ENCODE measurements at places on chromosomes 5 and 9.
A peak's percentile ranks its signal among the peaks of the same experiment; 100 is the strongest.

DNA sequence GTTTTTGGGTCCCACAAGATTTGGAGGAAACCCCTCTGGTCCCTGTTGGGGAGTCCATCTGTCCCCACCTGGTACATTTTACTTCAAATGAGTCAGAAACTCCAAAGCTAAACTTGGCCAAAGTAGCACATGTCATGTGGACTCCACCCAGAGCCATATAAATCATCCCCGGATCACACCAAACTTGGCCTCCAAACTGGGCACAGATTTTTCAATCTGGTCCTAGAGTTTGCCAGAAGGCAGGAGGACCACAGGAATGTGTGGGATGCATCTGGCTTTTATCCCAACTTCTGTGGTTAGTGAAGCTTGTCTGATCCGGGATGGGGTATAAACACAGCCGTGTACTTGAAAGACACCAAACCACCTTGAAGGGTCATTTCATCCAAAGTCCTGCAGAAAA is 66.3 kb downstream of the MAT2B start:
- DNase-seq: no peak

DNA sequence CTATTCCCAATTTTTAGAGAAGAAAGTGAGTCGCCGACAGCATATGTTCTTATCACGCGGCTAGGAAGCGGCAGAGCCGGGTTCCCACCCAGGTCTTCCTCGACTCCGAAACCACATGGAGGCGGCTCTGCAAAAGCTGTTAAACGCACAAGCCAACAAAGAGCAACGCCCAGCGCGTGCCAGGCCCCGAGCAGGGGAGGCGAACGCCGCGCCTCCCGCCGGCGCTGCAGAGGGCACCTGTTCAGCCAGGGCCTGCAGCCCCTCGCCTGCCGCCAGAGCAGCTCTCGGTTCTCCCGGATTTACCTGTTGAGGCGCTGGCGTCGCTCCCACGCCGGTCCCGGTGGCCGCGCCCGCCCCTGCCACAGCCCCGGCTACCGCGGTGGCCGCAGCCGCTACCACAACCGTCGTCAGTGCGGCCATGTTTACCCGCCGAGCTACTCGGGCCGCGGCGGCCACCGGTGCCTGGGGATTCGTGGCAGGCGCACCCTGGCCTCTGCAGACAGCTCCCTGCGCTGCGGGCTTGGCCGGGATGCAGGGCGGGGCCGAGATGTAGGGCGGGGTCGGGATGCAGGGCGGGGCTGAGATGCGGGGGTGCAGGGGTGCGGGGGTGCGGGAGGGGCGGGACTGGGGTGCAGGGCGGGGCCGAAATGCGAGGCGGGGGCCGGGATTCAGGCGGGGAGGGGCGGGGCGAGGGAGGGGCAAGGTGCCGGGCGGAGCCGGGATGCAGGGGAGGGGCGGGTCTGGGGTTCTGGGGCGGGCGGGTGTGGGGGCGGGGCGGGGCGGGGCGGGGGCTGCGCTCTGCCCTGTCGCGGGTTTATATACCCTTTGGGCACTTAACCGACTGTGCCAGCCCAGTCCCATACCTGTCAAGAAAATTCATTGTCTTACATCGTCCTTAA is at the start of gene CCDC112:
TSS of gene CCDC112 (minus strand) at position 531 of the 899 bp plus-strand sequence. CDS start at position 420, 111 bp downstream.
- DNase-seq: peak; percentile 41

- DNase-seq: no peak
Observed at GRCh38 chr9:134182554-134183085, 18.3 kb upstream of the RNU6ATAC start.

- no peak for DNase-seq
Observed at GRCh38 chr9:83106263-83106662, 43.3 kb upstream of the RASEF start.

DNA sequence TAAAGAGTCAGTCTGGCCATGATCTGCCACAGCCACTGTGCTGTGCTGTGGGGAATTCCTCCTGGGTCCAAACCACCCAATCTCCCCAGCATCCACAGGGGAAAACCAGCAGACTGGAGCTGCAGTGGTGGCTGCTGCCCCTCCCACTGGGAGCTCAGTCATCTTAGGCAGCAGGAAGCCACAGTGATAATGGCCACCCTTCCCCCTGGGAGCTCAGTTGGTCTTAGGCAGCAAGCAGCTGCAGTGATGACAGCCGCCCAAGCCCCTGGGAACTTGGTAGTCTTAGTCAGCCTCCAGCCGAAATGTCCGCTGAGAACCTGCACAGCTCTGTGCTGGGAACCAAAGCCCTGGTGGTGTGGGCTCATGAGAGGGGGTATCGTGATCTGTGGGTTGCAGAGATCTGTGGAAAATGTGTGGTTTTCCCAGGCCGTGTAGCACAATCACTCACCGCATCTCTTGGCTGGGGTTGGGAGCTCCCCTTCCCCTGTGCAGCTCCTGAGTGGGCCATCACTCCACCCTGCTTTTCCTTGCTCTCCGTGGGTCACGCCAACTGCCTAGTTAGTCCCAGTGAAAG is 38.4 kb upstream of the SMIM15 start:
- no peak for DNase-seq

GRCh38 chr5:6718161-6718681 is 5.0 kb downstream of the TENT4A start:
- no peak for DNase-seq

GRCh38 chr5:110590187-110590586 is 136.3 kb downstream of the TMEM232 start:
- DNase-seq: no peak

DNA sequence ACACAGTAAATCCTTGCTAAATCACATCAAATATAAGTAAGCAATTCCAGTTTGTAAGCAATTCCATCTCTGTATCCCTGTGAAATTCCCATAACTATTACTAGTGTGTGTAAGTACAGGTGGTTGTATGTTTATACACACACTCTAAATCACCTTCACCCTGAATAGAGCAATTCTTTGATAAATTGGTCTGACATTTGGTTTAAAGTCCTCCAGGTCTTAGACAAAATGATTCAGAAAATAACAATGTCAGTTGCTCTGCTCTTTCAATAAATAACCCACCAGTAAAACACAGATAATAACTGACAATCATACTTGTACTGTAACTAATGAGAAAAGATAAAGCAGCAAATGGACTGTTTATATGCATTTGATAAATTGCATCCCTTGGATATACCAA is 226.3 kb downstream of the SPOCK1 start:
- no peak for DNase-seq

GRCh38 chr9:6224393-6225154 is 9.0 kb downstream of the IL33 start:
- DNase-seq: no peak

- DNase-seq: no peak
Observed at GRCh38 chr5:105931881-105932421, 1738.8 kb downstream of the EFNA5 start.

DNA sequence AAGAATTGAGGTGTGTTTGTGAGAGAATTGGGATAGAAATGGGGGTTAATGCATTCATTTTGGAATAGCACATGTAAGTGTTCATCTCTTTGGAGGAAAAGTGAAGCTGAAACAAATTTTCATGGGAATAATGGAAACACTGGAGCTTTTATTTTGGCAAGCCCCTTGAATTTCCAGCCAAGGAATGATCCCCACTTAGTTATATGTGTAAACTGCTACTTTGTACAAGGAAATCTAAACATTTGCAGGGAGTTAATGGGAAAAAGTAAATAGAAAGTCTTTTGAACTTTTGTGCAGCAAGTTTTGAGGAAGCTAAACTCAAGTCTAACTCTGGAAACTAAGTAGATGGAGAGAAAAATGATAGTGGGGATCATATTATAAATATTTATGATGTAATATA is 44.1 kb downstream of the CAMK4 start:
- no peak for DNase-seq

- DNase-seq: no peak
Observed at GRCh38 chr9:35397216-35397698, 92.7 kb upstream of the RUSC2 start.

DNA sequence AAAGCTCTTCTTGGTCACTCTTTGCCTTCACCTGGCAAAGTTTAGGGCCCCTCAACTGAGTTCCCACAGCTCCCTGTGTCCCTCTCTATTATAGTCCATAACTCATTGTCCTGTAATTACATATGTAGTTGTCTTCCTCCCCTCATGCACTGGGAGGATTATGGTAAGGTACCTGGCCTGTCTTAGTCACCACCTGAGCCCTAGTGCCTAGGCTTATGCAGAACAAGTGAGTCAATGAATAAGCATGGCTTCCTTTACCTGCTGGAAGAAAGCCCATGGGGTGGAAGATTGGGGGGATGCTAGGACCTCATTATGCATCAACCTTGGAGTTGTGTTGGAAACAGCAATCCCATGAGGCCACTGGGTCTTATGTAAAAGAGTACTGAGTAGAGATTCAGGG is 187.7 kb upstream of the TRIM32 start:
- DNase-seq: no peak

DNA sequence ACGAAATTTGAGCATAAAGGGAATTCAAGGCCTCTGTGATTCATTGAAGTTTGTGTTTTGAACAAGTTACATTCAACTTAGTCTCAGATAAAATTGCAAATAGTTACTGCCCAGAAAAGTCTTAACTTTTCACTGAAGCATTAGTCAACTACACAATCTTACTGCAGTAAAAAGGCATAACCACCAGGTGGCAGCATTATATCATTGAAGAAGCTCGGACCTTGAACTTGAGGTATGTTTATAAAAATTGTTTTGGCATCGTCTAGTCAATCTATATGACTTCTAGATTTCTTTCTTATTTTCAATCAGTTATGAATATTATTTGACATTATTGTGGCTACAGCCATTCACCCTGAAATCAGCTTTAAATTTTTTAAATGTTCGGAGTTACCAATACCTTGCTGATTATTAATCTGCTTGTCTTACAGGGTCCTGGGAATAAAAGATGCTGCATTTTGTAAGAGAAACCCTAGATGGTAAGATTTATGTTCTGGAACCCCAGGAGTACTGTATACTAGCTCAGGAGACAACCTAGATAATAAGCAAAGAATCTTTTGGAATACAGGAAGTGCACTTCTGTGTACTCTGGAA is 83.9 kb upstream of the GRAMD2B start:
- DNase-seq: no peak

DNA sequence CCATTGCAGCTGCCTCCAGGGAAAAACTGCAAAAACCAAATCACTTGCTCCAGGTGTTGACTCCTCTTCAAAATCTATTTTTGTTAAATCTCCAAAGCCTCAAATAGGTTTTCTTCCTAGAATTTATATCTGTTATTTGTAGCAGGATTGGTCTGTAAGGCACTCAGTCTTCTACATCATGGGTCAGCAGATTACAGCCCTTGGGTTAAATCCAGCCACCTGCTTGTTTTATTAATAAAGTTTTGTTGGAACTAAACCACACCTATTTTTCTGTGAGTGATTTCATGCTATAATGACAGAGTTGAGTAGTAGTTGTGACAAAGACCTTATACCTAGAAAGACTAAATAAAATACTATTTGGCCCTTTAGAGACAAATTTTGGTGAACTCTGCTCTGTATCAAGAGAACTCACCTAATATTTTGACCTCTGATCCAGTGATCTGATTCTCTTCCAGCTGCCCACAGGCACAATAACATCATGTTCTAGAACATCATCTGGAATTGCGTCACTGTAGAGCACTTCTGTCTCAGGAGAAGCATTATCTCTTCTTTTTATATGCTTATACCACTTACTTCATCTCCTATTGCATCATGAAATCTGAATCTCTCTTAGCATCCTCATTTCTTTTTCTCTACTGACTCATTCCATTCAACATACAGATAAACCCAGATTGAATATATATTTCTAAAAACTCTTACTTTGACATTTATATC is 130.1 kb downstream of the RPS23 start:
- DNase-seq: no peak

GRCh38 chr9:35690294-35690613 is 529 bp upstream of the TPM2 start:
- no peak for DNase-seq

- no peak for DNase-seq
Observed at GRCh38 chr5:116401576-116401975, 173.0 kb downstream of the SEMA6A start.

DNA sequence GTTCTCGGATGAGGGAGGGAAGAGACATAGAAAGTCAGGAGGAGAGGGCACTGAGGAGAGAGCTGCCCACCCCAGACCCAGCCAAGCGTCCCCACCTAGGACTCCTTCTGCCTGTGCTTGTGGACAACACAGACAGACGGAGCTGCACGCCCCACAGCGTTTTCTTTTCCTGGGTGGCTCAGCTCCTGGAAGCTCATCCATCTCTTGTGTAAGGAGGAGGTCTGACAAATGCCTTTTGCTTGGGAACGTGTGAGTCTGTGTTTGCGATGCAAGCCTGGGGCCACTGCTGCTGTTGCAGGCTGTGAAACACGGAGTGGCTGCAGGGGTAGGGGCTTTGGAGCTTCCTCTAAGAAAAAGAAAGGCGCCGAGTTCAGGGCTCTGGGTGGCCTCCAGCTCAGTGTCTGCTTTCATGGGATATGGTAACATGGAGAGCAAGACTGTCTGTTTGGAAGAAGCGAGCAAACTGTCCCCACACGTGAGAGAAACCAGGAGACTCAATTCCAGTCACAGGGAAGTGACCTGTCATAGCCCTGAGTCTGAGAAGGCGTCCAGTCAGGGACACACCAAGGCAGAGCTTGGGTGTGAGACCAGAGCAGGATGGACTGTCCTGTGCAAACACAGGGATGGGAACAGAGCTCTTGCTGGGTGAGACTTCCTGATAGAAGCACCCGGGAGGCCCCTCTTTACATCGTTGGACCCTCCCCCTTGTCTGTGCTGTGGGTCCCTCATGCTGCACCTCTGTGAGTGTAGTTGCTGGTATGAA is 42.7 kb downstream of the GADD45G start:
- no peak for DNase-seq

DNA sequence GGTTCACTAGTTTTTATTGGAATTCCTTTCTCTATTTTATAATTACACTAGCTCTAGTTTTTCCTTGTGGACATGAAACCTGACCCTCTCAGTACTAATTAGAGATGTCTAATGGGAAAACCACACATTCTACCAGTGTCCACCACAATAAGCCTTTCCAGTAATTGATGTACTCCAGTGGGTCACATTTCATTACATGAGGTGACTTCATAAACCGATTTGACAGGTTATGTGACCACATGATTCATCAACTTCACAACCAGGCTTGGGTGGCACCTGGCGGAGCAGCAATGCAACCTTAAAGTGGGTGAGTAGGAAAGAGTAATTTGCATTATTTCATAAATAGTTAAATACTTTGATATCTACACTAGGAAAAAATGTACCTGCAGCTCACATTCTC is 284.2 kb upstream of the ADAMTS16 start:
- DNase-seq: no peak

GRCh38 chr5:92713335-92713743 is 867.7 kb downstream of the NR2F1-AS1 start:
- no peak for DNase-seq

DNA sequence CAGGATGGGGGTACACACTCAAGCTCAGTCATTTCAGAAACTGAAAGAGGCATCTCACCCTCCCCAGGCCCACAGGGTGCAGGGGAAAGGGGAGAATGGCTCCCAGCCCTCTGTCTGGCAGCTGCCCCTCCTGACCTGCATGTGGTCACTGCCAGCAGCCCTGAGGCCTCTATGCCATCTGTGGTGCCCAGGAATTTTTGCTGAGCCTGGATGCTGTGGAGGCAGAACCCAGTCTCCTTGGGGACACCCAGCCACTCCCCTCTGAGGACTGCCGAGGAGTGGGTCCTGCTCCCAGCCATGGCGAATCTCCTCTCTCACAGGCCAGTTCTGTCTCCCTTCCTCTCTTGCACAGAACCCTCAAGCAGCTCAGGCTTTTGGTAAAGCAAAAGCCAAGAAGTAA is 104.0 kb upstream of the ALDH1B1 start:
- DNase-seq: no peak

Measured in GOT3 (cell line).